Smooth muscle cell of trachea (primary cell): ENCODE measurements at places on chromosomes 3 and 15. TPM values are rescaled to one million over a fixed set of nuclear protein-coding genes. Genes with fewer than 3 reads are reported as not detected.

Gene LTF
- not detected in 2 replicates for total RNA-seq

Gene SOX14
- not detected in 2 replicates for total RNA-seq

Gene ZNF710
- total RNA-seq = 8.9 and 16.7 TPM in 2 replicates

Gene ZCWPW2
- total RNA-seq = 0.66 and 1.3 TPM in 2 replicates

Gene RAB6B
- 0.44 and 1.2 TPM in 2 replicates for total RNA-seq

Gene DCLK3
- total RNA-seq = not detected in 2 replicates

Gene AGTR1
- total RNA-seq = 2.3 and 3.3 TPM in 2 replicates

Gene SH3GL3
- total RNA-seq = 0.17 and 0.29 TPM in 2 replicates

Gene FAM107A
- total RNA-seq = under 0.01 and 0.15 TPM in 2 replicates

Gene FBLN2
- total RNA-seq = 195 and 656 TPM in 2 replicates

Gene MASP1
- total RNA-seq = 33.2 and 178 TPM in 2 replicates

Gene TTLL13
- not detected in 2 replicates for total RNA-seq

Gene EHHADH
- total RNA-seq = 6.3 and 9.2 TPM in 2 replicates

Gene PLCB2
- 0.17 and 0.29 TPM in 2 replicates for total RNA-seq

Gene GPR62
- total RNA-seq = under 0.01 TPM in 1 of 2 replicates, not detected in the other

Gene B3GALNT1
- total RNA-seq = 15.9 and 16.9 TPM in 2 replicates

Gene SLTM
- total RNA-seq = 47.1 and 75.8 TPM in 2 replicates

Gene GOLGA8K
- under 0.01 and 0.44 TPM in 2 replicates for total RNA-seq

Gene CCR9
- total RNA-seq = not detected in 2 replicates

Gene NBEAL2
- total RNA-seq = 4.5 TPM in 2 replicates

Gene IL16
- 2.0 and 6.1 TPM in 2 replicates for total RNA-seq

Gene CYP11A1
- 0.83 and 1.0 TPM in 2 replicates for total RNA-seq

Gene PFKFB4
- 10.0 and 12.2 TPM in 2 replicates for total RNA-seq

Gene ADIPOQ
- total RNA-seq = under 0.01 and 0.15 TPM in 2 replicates

Gene C3orf22
- not detected in 2 replicates for total RNA-seq

Gene TMCC1
- 16.7 and 18.2 TPM in 2 replicates for total RNA-seq

Gene HIGD1A
- total RNA-seq = 125 and 203 TPM in 2 replicates

Gene PTPN9
- total RNA-seq = 22.4 and 24.0 TPM in 2 replicates

Gene ZIC4
- not detected in 2 replicates for total RNA-seq

Gene TYRO3
- total RNA-seq = 10.0 and 18.0 TPM in 2 replicates

Gene BUB1B
- 1.8 and 33.3 TPM in 2 replicates for total RNA-seq

Gene ACKR4
- total RNA-seq = 32.6 and 33.6 TPM in 2 replicates

Gene PLSCR5
- not detected in 2 replicates for total RNA-seq

Gene SOX2
- total RNA-seq = 0.15 TPM in 1 of 2 replicates, not detected in the other

Gene CPNE9
- total RNA-seq = not detected in 2 replicates

Gene GOLGA8T
- total RNA-seq = not detected in 2 replicates

Gene ASB14
- not detected in 2 replicates for total RNA-seq

Gene ISL2
- 0.58 and 3.6 TPM in 2 replicates for total RNA-seq

Gene SNX4
- total RNA-seq = 20.2 and 48.1 TPM in 2 replicates

Gene CEMIP
- 111 and 613 TPM in 2 replicates for total RNA-seq

Gene LDHAL6B
- not detected in 2 replicates for total RNA-seq

Gene ZBBX
- total RNA-seq = not detected in 2 replicates

Gene CAMKV
- total RNA-seq = not detected in 2 replicates

Gene SYNM
- total RNA-seq = 5.4 and 6.3 TPM in 2 replicates

Gene GRIP2
- 0.15 and 0.17 TPM in 2 replicates for total RNA-seq
